ENCODE measurements at places on chromosomes 11 and 22. TPM values are rescaled to one million over a fixed set of nuclear protein-coding genes. Genes with fewer than 3 reads are reported as not detected.

DNA sequence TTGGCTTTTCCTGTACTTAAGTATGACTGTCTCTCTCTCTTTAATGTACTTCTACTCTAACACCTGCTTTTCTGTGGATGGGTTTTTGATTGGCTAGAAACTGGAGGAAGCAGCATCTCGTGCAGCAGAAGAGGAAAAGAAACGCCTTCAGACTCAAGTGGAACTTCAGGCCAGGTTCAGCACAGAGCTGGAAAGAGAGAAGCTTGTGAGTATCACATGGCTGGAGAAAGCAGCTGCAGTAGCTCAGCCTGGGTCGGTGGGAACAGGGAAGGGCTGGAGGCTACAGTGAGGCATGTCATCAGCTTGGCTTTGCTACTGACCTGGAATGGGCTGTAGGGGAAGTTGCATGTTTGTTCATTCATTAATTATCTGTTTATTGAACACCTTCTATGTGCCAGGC, 74.2 kb downstream of the SWAP70 start:
- no peaks in the 10 kb centered on the region for H3K27me3 ChIP-seq
- no peak for DNase-seq
- no peak overlapping the region for H3K4me3 ChIP-seq

GRCh38 chr11:111370270-111370901, 8.7 kb downstream of the POU2AF1 start:
- no peak overlapping the region for H3K4me3 ChIP-seq
- H3K27ac ChIP-seq, result no peak overlapping the region
- H3K27me3 ChIP-seq, result no peaks in the 10 kb centered on the region
- H3K4me1 ChIP-seq, result no peaks in the 10 kb centered on the region
- no peak for DNase-seq

The C1QTNF5 gene
- total RNA-seq, result 36.9 TPM

- H3K27me3 ChIP-seq, result no peaks in the 10 kb centered on the region
- H3K27ac ChIP-seq, result no peak overlapping the region
- no peaks in the 10 kb centered on the region for H3K36me3 ChIP-seq
- DNase-seq, result no peak
These were observed 624.5 kb downstream of the OPCML start for GRCh38 chr11:132907651-132908413.

GRCh38 chr22:47053726-47054141, 291.3 kb downstream of the TBC1D22A start:
- H3K4me3 ChIP-seq, result no peak overlapping the region
- no peaks in the 10 kb centered on the region for H3K27me3 ChIP-seq
- no peak overlapping the region for H3K27ac ChIP-seq
- no peaks in the 10 kb centered on the region for H3K36me3 ChIP-seq
- no peaks in the 10 kb centered on the region for H3K4me1 ChIP-seq

GRCh38 chr11:12017865-12018453, 9.5 kb upstream of the DKK3 start:
- peak overlapping the region; percentile 41 for H3K27ac ChIP-seq
- H3K4me3 ChIP-seq, result no peak overlapping the region
- H3K27me3 ChIP-seq, result no peaks in the 10 kb centered on the region
- DNase-seq, result peak; percentile 27

- no peak overlapping the region for H3K4me3 ChIP-seq
- no peaks in the 10 kb centered on the region for H3K4me1 ChIP-seq
- no peaks in the 10 kb centered on the region for H3K27me3 ChIP-seq
- no peak for DNase-seq
- H3K27ac ChIP-seq, result peak overlapping the region; percentile 92
- H3K36me3 ChIP-seq, result no peaks in the 10 kb centered on the region
These were observed 1.5 kb upstream of the DEPDC5 start for GRCh38 chr22:31752096-31752847.

- H3K27me3 ChIP-seq, result no peaks in the 10 kb centered on the region
- DNase-seq, result no peak
- no peak overlapping the region for H3K4me3 ChIP-seq
- H3K36me3 ChIP-seq, result no peaks in the 10 kb centered on the region
- no peak overlapping the region for H3K27ac ChIP-seq
- H3K4me1 ChIP-seq, result no peaks in the 10 kb centered on the region
These were observed 1007.9 kb upstream of the TENM4 start for GRCh38 chr11:80448709-80449108.

The CASP5 gene
- not detected for total RNA-seq

The OR8G5 gene
- not detected for total RNA-seq

DNA sequence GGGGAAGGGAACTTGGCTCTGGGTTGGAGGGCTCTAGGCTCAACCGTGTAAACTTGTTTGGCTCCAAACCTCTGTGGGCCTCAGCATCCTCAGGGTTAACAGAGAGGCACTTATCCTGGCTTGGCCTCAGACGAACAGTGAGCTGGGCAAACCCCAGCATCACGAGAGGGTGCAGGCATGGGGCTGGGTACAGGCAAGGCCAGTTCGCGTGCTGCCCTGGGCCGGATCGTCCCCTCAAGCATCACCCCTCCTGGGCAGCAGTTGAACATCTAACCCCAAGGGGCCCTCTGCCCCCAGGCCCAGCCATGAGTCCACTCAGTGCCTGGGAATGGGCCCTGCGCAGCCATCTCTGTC, 1.9 kb downstream of the EHBP1L1 start:
- no peak for DNase-seq
- no peaks in the 10 kb centered on the region for H3K36me3 ChIP-seq
- peak overlapping the region; percentile 56 for H3K4me3 ChIP-seq
- no peaks in the 10 kb centered on the region for H3K27me3 ChIP-seq
- H3K4me1 ChIP-seq, result no peaks in the 10 kb centered on the region

GRCh38 chr11:359181-359714, 10.1 kb upstream of the B4GALNT4 start:
- no peak overlapping the region for H3K27ac ChIP-seq
- DNase-seq, result peak; percentile 8
- H3K4me1 ChIP-seq, result peaks cover 5% of the 10 kb centered on the region
- H3K4me3 ChIP-seq, result no peak overlapping the region

The CCDC87 gene
- total RNA-seq, result 0.52 TPM

The CDC42EP1 gene
- 22.0 TPM for total RNA-seq

GRCh38 chr11:113274713-113275582, 39.4 kb upstream of the TTC12 start:
- no peak overlapping the region for H3K27ac ChIP-seq
- no peaks in the 10 kb centered on the region for H3K27me3 ChIP-seq
- H3K4me1 ChIP-seq, result no peaks in the 10 kb centered on the region
- H3K36me3 ChIP-seq, result no peaks in the 10 kb centered on the region

The OR8A1 gene
- total RNA-seq, result not detected

GRCh38 chr11:31236143-31236542, 133.4 kb downstream of the DCDC1 start:
- H3K36me3 ChIP-seq, result no peaks in the 10 kb centered on the region
- DNase-seq, result no peak
- no peaks in the 10 kb centered on the region for H3K4me1 ChIP-seq
- peaks cover 5% of the 10 kb centered on the region for H3K27me3 ChIP-seq
- H3K4me3 ChIP-seq, result no peak overlapping the region

The MICALL1 gene
- 7.4 TPM for total RNA-seq

The KRTAP5-2 gene
- total RNA-seq, result not detected

- DNase-seq, result no peak
- no peaks in the 10 kb centered on the region for H3K36me3 ChIP-seq
- no peak overlapping the region for H3K4me3 ChIP-seq
- no peaks in the 10 kb centered on the region for H3K27me3 ChIP-seq
These were observed 416.1 kb downstream of the MN1 start for GRCh38 chr22:27385261-27385998.

The APLNR gene
- total RNA-seq, result not detected

DNA sequence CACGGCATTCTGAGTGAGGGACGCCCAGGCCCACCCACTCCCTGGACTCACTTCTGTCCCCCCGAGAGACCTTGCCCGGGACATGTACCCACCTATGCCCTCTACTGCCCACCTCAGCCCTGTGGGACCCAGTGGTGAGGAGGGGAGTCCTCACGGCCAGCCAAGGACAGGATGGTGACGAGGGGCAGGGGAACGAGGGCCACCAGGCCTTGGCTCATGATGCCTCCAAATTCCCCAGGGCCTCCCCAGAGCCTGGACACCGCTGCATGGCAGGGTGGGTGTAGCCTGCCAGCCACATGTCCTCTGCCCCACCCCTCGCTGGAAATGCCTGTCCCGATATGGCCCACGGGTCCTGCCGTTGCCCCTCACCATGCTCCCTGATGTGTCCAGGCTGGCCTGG, 26.1 kb downstream of the TSPAN4 start:
- no peaks in the 10 kb centered on the region for H3K36me3 ChIP-seq
- H3K4me1 ChIP-seq, result no peaks in the 10 kb centered on the region
- no peaks in the 10 kb centered on the region for H3K27me3 ChIP-seq
- no peak overlapping the region for H3K4me3 ChIP-seq
- no peak for DNase-seq

GRCh38 chr11:9689721-9690120, 25.8 kb downstream of the SWAP70 start:
- H3K4me3 ChIP-seq, result no peak overlapping the region
- peak overlapping the region; percentile 80 for H3K27ac ChIP-seq
- DNase-seq, result no peak
- no peaks in the 10 kb centered on the region for H3K27me3 ChIP-seq

- no peak overlapping the region for H3K27ac ChIP-seq
- no peak overlapping the region for H3K4me3 ChIP-seq
- DNase-seq, result no peak
- no peaks in the 10 kb centered on the region for H3K4me1 ChIP-seq
- H3K36me3 ChIP-seq, result no peaks in the 10 kb centered on the region
These were observed 9.7 kb downstream of the PITPNM1 start for GRCh38 chr11:67495234-67496005.

The UBQLNL gene
- 6.8 TPM for total RNA-seq

The RANGAP1 gene
- 33.6 TPM for total RNA-seq

The JOSD1 gene
- total RNA-seq, result 34.3 TPM

GRCh38 chr11:75677909-75678308, 9.1 kb upstream of the MAP6 start:
- H3K27ac ChIP-seq, result no peak overlapping the region
- no peak for DNase-seq
- H3K36me3 ChIP-seq, result no peaks in the 10 kb centered on the region
- peaks cover 3% of the 10 kb centered on the region for H3K27me3 ChIP-seq

The MMP3 gene
- total RNA-seq, result not detected

The API5 gene
- 62.1 TPM for total RNA-seq

The CNGA4 gene
- 0.90 TPM for total RNA-seq

GRCh38 chr11:87353771-87354345, 316.1 kb downstream of the TMEM135 start:
- no peak overlapping the region for H3K27ac ChIP-seq
- no peaks in the 10 kb centered on the region for H3K4me1 ChIP-seq
- H3K4me3 ChIP-seq, result no peak overlapping the region
- no peak for DNase-seq
- H3K36me3 ChIP-seq, result no peaks in the 10 kb centered on the region
- H3K27me3 ChIP-seq, result no peaks in the 10 kb centered on the region

GRCh38 chr11:43360361-43361032, 1.8 kb downstream of the TTC17 start:
- no peak overlapping the region for H3K27ac ChIP-seq
- peaks cover 6% of the 10 kb centered on the region for H3K4me1 ChIP-seq
- DNase-seq, result no peak
- H3K27me3 ChIP-seq, result no peaks in the 10 kb centered on the region

GRCh38 chr11:5038341-5038740, 8.0 kb upstream of the OR52J3 start:
- no peaks in the 10 kb centered on the region for H3K36me3 ChIP-seq
- no peak for DNase-seq
- H3K27me3 ChIP-seq, result no peaks in the 10 kb centered on the region
- no peak overlapping the region for H3K27ac ChIP-seq

DNA sequence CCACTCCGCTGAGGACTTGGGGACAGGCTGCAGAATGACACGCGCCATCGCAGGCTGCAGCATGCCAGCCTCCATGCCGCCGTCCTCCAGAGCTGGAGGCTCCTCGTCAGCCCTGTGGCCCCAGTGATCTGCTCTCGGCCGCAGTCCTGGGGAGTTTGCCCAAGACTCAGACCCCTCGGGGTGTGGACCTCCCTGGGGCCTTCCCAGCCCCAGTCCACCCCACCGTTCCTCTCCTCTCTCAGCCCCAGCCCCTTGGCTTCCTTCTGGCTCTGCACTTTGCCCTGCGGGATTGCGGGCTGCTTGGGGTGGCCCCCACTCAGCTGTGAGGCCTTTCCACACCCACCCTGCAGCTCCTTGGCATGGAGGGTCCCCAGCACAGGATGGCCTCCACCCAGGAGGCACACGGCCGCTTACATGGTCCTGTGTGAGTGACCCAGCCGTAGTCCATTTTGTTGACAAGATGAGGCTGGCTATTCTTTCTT, 414.9 kb downstream of the TBC1D22A start:
- H3K4me1 ChIP-seq, result no peaks in the 10 kb centered on the region
- no peaks in the 10 kb centered on the region for H3K36me3 ChIP-seq
- H3K4me3 ChIP-seq, result no peak overlapping the region
- no peak overlapping the region for H3K27ac ChIP-seq

The MRGPRE gene
- 0.28 TPM for total RNA-seq

Data from uterus (tissue), 4 donors.